ENCODE measurements at places on chromosomes 4 and X.
A peak's percentile ranks its signal among the peaks of the same experiment; 100 is the strongest.

DNA sequence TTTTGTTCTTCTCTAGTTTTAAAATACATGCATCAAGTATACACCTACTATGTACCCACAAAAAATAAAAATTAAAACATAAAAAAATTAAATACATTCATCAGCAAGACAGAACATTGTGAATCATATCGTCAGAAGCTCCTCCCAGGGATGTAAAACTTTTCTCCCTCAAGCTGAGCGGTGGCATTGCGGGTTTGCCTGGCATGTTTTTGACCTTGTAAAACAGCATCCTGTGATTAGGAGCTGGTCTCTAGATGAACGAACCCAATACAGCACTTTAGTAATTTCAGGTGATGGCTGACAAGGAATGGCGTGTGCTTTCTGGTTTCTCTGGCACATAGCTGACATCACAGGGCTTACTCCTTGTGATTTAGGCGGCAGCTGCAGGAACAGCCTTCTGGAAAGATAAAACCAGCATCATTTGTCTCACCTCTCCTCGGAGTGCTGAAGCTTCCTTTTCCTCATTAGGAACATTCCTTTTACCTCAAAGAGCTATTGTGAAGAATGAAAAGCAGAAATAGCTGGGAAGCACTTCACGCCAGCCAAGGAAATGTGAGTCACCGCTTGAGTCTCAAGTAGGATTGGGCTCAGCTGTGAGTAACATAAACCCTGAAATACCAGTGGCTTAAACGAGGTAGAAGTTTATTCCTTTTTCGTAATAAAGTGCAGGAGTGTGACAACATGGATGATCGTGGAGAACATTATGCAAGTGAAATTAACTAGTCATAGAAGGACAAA is 44.3 kb downstream of the NYX start:
- no peak for DNase-seq

- DNase-seq, result no peak
Measured at GRCh38 chrX:100435726-100436125, 25.7 kb upstream of the PCDH19 start.

DNA sequence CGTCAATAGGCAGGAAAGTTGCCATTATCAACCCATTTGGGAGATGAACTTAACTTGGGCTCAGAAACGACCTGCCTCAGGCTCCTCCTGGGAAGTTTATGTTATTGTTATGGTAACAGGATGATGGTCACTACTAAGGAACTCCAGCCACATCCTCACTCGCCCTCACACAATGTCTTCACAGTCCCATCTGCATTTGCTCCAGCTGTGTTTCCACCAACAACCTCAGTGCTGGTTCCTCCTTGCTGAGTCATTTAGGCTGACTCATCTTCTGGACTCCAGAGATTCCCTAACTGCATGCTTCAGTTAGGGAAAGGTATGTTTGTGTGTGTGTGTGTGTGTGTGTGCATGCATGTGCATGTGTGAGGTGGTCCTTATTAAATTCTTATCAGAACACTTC is 293.4 kb upstream of the BOD1L1 start:
- DNase-seq, result peak; percentile 49

DNA sequence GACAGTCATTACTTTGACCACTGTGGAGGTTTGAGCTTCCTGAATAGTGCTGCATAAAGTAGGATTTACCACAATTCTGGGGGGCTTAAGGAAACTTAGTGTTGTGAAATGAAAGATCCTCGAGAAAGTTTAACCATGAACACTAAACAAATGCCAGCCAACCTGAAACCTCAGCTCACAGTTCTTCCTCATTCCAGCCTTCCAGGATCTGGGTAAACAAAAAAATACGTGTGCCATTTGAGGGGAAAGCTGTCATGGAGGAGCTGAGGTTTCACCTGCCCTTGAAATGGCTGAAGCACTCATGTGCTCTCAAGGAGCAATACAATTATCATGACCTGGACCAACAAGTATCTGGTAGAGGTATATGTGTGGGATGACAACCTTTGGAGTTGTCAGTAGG is 142.7 kb downstream of the NPNT start:
- DNase-seq, result no peak

GRCh38 chr4:38967260-38968095 is 64.7 kb downstream of the TMEM156 start:
- DNase-seq, result no peak

- no peak for DNase-seq
Measured at GRCh38 chrX:150569155-150569477, 695 bp downstream of the MTM1 start.

DNA sequence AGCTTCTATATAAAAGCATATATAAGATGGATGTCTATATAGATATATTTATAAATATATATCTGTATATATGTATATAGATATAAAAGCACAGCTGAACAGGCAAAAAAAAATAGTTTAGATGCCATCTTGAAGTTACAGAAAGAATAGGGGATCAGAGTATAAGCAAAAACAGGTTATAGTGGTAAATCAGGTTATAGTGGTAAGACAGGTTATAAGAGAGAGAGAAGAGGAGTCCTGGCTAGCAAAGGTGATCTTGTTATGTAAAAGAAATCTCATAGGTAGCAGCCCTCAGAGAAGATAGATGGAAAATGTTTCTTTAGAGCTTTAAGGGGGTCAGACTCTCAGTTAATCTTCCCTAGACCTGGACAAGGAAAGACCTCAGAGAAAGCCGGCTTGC is 1263.1 kb downstream of the PCDH7 start:
- no peak for DNase-seq

- no peak for DNase-seq
Measured at GRCh38 chr4:77202491-77202890, 45.5 kb downstream of the CCNG2 start.

DNA sequence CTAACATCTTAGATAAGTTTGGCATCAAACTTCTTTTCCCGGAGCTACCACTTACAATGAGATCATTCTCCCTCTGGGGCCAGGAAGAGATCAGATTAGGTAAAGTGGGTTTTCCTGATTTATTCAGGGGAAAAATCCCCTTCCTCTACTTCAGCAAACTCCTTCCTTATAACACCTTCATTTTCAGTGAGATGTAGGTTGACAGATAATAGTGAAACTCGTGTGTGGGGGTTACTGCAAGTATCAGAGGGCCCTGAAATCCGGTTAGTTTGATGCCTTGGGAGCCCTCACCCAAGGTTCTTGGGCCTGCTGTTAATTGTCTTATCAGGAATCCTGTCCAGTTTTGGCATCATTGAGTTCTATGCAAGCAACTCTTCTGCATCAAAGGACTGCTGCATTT is 10.8 kb downstream of the FTHL17 start:
- DNase-seq, result no peak

- DNase-seq, result no peak
Measured at GRCh38 chr4:74218201-74218600, 60.3 kb downstream of the MTHFD2L start.

GRCh38 chr4:120395746-120396145 is 329.1 kb upstream of the MAD2L1 start:
- DNase-seq, result no peak

DNA sequence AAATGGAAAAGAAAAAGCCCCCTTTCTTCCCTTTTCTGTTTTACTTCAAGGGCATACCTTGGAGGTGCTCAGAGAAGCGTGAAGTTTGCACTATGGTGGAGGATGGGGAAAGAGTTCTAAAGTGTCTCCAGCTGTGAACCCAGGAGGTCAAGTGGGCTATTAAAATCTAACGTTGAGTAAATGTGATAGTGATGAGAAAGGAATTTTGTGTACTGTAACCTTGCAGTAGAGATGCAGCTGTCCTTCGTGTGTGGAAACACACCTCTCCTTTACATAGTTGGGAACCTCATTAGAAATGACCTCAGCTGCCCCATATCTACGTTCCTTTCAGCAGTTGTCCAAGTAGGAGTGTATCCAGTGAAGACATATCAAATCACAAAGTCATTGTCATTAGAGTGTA is 26.5 kb downstream of the ADH5 start:
- no peak for DNase-seq

- no peak for DNase-seq
Measured at GRCh38 chrX:155231163-155231562, 14.9 kb downstream of the VBP1 start.

DNA sequence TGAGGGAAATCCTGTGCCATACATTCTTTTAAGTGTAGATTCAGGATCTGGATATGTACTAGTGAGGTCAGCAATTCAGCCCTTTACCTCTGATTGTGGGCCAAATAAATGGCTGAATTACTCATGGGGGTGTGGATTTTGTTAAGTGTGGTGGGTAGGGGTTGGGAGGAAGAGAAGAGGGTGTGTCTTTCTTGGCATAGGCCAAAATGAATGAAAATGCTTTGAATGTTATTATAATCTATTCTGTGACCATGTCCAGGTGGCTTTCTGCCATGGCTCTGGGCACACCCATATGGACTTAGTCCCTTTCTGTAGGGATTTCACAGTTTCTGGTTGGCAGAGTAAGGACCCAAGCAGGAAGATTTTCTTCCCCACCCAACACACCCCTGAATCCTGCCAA is 244.3 kb downstream of the CBR4 start:
- DNase-seq, result no peak

- no peak for DNase-seq
Measured at GRCh38 chr4:122621016-122621507, at the start of gene IL21. TSS of gene IL21 (minus strand) at chr4:122621066. CDS start at chr4:122621011, 55 bp downstream.

- no peak for DNase-seq
Measured at GRCh38 chrX:119340606-119341205, 58.4 kb upstream of the SLC25A43 start.

- no peak for DNase-seq
Measured at GRCh38 chrX:27519226-27519625, 56.1 kb upstream of the PPP4R3C start.

- DNase-seq, result no peak
Measured at GRCh38 chr4:172356016-172356415, 542.8 kb downstream of the GALNTL6 start.

DNA sequence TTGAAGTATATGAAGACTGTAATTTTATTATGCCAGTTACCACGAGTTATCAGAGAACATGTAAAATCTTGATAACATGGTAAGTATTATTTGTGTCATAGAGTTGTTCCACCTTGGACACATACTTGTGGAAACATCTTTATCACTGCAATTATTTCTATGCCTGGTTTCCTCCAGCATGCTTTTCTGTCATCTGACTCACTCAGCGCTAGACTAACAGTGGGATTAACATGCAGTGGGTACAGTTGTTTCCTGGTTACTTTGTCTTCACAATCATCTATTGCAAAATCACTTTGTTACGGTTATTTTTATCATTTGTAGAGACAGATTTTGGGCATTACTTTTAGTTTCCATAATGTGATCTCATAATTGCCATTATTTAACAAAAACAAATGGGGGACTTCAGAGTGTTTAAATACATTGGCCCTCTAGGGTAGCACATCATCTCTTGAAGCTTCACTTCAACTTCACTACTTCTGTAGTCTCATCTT is at the start of gene STATH:
TSS of gene STATH (plus strand) at position 441 of the 491 bp plus-strand sequence. CDS start 2,472 bp downstream, outside the sequence.
- DNase-seq, result no peak

GRCh38 chr4:6381571-6382123 is 90.8 kb downstream of the PPP2R2C start:
- DNase-seq, result peak; percentile 16

- DNase-seq, result no peak
Measured at GRCh38 chr4:141807103-141807891, 170.9 kb downstream of the IL15 start.

DNA sequence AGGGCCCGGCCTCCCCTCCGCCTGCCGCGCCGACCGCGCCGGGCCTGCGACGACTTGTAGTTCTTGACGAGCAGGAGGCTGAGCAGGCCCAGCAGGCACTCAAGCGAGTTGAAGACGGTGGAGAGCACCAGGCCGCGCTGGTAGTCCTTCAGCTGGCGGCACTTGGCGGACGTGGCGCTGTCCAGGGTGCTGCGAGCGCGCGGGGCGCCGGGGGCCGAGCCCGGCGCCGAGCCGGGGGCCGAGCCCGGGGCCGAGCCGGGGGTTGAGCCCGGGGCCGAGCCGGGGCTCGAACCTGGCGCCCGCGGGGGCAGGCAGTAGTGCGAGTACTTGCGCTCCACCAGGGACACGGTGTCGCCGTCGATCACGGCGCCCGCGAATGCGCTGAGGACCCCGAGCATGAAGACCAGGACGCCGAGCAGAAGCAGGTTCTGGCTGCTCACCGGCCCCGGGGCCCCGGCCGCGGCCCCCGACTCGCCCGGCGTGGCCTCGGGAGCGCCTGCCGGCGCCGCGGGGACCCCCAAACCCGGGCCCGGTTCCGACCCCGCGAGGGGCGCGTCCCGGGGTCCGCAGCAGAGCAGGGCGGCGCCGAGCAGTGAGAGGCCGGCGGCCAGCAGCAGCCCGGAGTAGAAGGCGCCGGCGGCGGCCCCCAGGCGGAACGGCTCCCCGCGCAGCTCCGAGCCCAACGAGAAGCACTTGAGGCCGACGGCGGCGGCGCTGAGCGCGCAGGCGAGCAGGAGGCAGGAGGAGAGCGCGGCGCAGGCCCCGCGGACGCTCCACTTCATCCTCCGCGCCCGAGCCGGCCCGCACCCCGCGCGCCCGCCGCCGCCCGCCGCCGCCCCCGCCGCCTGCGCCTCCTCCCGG is 584 bp downstream of the TMEM271 start:
- peak; percentile 74 for DNase-seq

- no peak for DNase-seq
Measured at GRCh38 chr4:105186701-105187161, 40.1 kb downstream of the TET2 start.

GRCh38 chr4:173169428-173170181 is 994 bp downstream of the GALNT7 start:
- peak; percentile 85 for DNase-seq

DNA sequence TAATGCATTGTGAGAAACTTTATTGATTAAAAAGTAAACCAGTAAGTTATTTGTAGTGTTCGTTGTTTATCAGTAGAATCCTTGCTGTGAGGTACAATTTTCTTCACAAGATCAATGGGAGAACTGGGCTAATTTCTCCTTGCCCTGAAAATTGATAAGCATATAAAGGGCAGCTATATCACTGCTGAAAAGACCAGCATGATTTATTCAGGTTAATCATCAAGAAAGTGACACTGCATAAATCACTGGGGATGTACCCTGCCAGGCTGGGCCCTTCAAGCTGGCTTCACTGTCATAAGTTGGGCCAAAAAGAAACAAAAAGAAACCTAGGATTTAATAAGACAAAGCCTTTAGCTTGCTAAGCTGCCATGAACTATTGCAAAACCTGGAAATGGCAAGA is 746.7 kb downstream of the STPG2 start:
- no peak for DNase-seq

All from left hindlimb (tissue), 1 donor.